T-helper 22 cell (primary cell): ENCODE measurements at places on chromosomes 1 and 21.

GRCh38 chr21:45011911-45012661 lies 62.3 kb upstream of the ADARB1 start:
- no peak for DNase-seq

DNA sequence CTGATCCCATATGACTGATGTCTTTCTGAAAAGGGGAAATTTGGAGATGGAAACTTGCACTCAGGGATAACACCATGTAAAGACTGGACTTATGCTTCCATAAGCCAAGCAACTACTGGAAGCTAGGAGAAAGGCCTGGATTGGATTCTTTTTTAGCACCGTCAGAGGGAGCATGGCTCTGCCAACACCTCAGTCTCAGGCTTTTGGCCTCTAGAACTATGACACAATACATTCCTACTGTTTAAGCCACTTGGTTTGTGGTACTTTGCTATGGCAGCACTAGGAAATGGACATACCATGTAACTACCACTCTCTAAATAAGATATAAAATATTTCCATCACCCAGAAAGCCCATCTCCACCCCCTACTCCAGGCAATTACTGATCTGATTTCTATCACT lies 139.7 kb downstream of the CYYR1 start:
- no peak for DNase-seq

DNA sequence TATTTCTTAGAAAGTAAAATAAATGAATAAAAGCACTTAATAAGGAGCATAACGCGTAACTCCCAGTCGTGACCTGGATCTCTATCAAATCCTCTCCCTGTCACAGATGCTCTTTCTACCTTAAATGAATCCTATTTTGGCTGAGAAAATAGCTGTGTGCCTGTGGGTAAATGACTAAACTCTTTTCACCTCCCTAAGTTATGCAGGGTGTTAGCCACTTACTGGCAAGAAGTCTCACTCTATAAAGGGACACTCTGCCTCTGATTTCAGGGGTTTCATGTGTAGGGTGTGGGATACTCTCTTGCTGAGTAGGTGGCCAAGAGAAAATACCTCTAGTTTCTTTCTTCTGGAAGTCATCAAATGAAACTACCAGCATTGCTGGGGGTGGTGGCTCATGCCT lies 24.3 kb upstream of the PPP1R15B start:
- no peak for DNase-seq

DNA sequence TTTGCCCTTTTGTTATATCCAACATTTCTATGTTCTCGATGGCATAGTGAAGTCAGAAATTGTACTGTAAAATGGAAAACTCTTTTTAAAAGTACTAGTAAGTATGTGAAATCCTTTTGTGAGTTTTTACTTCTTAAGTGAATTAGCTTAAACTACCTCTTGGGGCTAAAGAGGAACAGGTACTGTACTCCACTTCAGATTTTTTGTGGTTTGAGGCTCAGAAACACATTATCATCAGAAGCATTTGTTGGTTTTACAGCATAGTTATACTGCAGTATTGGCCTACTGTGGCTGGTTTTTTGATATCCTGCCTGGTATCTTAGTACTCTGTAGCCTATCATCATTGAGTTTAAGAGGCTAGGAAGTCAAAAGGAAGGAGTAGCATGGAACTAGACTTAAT lies 117.2 kb downstream of the NRDC start:
- DNase-seq = no peak

GRCh38 chr1:170808216-170808885 lies 127.0 kb upstream of the MROH9 start:
- DNase-seq = no peak
